ENCODE measurements at places on chromosomes 5 and 9. TPM values are rescaled to one million over a fixed set of nuclear protein-coding genes. Genes with fewer than 3 reads are reported as not detected.
A peak's percentile ranks its signal among the peaks of the same experiment; 100 is the strongest.

LPCAT1 gene
- 15.0 TPM for total RNA-seq

PCDHB7 gene
- 0.20 TPM for total RNA-seq

MCIDAS gene
- 0.20 TPM for total RNA-seq

OR1N1 gene
- total RNA-seq = not detected

CWC27 gene
- total RNA-seq = 14.7 TPM

RETREG1 gene
- 1.5 TPM for total RNA-seq

NUDT12 gene
- 8.4 TPM for total RNA-seq

ROR2 gene
- 2.5 TPM for total RNA-seq

STKLD1 gene
- total RNA-seq = 0.40 TPM

IL17B gene
- total RNA-seq = 0.28 TPM

LVRN gene
- total RNA-seq = 0.08 TPM

DNA sequence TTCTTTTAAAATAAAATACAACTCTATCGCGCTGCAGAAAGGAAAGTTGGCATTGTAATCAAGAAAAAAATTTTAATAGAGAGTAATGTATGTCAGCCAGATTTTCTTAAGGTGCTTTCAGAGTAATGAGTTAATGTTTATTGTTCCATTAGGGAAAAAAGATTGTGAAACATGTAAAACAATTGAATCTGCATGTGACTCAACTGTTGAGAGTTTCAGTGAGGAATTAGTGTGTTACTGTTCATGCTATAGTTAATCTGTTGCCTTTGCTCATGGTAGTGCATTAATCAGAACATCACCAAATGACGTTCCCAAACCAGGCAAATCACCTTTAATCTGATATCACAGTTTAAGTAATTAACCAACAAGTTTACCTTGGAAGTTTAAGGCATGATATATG, 600.5 kb downstream of the NR2F1-AS1 start:
- no peak for ATAC-seq

DNA sequence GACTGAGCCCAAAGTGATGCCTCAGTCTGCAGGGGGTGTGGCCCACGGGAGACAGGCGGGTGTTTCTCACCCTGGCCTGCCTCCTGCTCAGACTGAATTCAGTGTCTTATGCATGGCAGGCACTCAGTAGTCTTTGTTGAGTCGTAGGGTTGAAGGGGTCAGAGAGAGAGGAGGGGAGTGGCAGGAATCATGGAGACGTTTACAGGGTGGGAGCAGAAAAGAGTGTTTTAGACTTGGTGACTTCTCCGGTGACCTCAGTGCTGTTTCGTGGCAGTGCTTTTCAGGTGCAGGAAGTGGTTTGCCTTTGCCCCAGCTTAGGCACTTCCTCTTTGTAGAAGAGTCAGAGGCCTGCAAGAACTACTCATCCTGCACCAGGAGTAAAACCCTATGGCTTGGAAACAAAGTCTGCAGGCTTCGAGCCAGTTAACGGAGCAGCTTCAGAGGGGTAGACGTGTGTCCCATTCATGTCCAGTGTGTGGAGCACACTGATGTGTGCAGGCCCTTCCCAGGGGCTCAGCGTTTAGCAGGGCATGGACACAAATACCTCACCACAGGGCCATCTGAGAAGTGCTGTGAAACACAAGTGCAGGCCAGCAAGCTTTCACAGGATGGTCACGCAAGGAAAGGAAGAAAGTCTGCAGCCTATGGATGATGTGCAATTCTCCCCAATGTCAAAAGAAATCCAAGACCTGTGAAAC, 24.5 kb upstream of the SEMA4D start:
- ATAC-seq = peak; percentile 49

GRCh38 chr5:127834094-127834531, 130.9 kb downstream of the CCDC192 start:
- ATAC-seq = no peak

- no peak for ATAC-seq
These were observed 273.1 kb downstream of the ARHGEF28 start for GRCh38 chr5:73899055-73899454.

GRCh38 chr9:2085716-2086115, 70.6 kb downstream of the SMARCA2 start:
- ATAC-seq = no peak

DNA sequence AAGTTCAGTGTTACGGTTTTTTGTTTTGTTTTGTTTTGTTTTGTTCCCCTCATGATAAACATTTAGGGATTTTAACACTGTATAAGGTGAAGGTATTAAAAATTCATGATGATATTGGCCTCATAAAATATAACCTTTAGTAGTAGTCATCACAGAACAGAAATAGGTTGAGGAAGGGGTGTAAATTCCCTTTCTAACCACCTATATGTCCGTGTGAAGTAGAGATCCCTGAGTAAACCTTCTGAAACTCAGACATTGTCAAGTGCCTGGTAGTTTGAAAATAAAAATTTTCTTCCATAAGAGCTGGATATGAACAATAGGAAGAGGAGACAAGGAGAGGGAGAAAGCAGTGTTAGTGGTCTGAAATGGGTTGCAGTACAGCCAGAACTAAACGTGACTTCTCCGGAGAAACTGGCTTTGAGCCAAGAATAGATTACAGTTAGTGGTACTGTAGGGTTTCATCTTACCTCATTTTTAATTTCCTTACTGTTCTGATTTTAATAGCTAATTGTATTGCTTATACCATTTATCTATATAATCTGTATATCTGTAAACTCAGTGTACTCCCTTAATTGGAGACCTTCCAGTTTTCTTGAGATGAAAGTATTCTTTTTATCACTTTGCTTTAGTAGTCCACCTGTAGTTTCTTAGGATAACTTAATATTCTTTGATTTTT, 18.3 kb downstream of the UGCG start:
- ATAC-seq = no peak

DNA sequence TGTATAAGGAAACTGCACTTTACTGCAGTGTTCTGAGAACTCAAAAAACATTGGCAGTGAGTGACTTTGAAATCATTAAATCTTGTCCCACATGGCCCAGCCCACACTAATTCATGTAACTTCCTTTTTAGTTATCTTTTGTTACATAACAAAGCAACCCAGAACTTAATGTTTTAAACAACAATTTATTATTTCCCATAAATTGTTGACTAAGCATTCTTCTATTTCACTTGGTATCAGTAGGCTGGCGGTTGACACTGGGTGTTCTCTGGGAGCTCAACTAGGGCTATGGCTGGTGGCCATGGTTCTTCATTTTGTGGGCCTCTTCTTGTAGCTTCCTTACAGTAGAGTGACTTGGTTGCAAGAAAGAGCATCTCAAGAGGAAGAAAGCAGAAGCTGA, 278.4 kb downstream of the RASEF start:
- no peak for ATAC-seq

DNA sequence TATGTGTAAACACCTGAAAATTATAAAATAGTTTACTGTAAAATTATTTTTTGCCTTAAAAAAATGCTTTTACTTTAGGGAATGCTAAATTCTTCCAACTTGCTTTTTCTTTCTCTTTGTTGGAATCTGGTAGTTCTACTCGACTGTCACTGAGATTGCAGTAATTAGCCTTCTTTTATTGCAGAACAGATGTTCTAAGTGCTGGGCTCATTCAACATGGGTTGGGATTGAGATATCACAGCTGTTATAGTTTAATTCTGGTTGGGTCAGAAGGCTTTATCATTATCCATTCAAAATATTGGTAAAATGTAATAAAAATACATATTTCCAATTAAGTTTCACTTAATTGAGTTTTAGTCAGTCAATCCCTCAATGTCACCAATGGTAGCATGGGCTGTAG, 686.7 kb downstream of the CDH18 start:
- ATAC-seq = no peak
